PC-9 (cell line): ENCODE measurements at places on chromosomes 2 and 18. TPM values are rescaled to one million over a fixed set of nuclear protein-coding genes. Genes with fewer than 3 reads are reported as not detected.

Gene CYP27C1
- 0.94 and 1.6 TPM in 2 replicates for total RNA-seq

Gene GREB1L
- total RNA-seq, result 3.6 and 6.0 TPM in 2 replicates

Gene CPSF3
- 52.0 and 61.5 TPM in 2 replicates for total RNA-seq

Gene SLC11A1
- total RNA-seq, result 0.35 and 0.44 TPM in 2 replicates

Gene CFLAR
- 75.4 and 99.1 TPM in 2 replicates for total RNA-seq

Gene RMDN2
- 4.0 and 5.3 TPM in 2 replicates for total RNA-seq

GRCh38 chr2:215403441-215404347, 32.2 kb downstream of the FN1 start:
- DNase-seq, result no peak
- H3K4me3 ChIP-seq, result no peak overlapping the region
- H3K4me1 ChIP-seq, result no peaks in the 10 kb centered on the region

DNA sequence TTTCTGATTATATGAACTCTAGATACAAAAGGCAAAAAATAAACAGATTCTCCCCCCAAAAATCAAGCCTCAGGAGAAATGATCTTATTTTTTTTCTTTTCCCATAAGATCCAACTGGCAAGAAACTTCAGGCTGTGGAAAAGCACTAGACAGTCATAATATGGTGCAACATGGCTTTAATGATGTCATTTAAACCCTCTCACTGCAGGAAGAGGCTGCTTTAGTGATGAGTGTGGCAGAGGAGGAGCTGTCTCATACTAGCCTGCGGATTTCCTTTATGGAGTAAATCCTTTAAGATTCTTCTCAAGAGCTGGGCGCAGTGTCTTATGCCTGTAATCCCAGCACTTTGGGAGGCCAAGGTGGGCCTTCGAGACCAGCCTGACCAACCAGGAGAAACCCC, 83.3 kb upstream of the CD28 start:
- H3K4me3 ChIP-seq, result no peak overlapping the region
- no peaks in the 10 kb centered on the region for H3K27me3 ChIP-seq
- H3K27ac ChIP-seq, result 0 out of 2 replicates have a peak overlapping the region, but pooled peaks have one; percentile 11
- no peaks in the 10 kb centered on the region for H3K4me1 ChIP-seq
- peak; percentile 52 for DNase-seq

- H3K36me3 ChIP-seq, result no peaks in the 10 kb centered on the region
- no peak overlapping the region for H3K4me3 ChIP-seq
- DNase-seq, result no peak
- no peaks in the 10 kb centered on the region for H3K4me1 ChIP-seq
Measured at GRCh38 chr2:42775810-42776209, 11.9 kb upstream of the OXER1 start.

GRCh38 chr2:98087447-98088020, 567 bp downstream of the VWA3B start:
- DNase-seq, result no peak
- H3K27ac ChIP-seq, result no peak overlapping the region
- H3K27me3 ChIP-seq, result no peaks in the 10 kb centered on the region
- H3K36me3 ChIP-seq, result no peaks in the 10 kb centered on the region
- no peak overlapping the region for H3K4me3 ChIP-seq
- peaks cover 12% of the 10 kb centered on the region for H3K4me1 ChIP-seq
